Stimulated activated CD8-positive, alpha-beta memory T cell treated with anti-CD3 and anti-CD28 coated beads, Interleukin-4, amount 100 ng/mL, for 1 hour (primary cell): ENCODE measurements at places on chromosomes 5 and 9.

DNA sequence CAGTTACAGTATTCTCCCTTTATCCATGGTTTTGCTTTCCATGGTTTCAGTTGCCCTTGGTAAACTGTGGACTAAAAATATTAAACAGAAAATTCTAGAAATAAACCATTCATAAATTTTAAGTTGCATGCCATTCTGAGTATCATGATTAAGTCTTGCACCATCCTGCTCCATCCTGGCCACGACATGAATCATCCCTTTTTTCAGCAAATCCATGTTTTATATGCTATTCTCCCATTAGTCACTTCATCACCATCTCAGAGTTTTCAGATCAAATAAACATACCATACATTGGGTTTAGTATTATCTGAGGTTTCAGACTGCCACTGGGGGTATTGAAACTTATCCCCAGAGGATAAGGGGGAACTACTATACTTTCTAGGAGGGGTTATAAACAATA is 234.4 kb upstream of the ATP10B start:
- no peak for DNase-seq

GRCh38 chr5:160979385-160979784 is 127.4 kb upstream of the ATP10B start:
- DNase-seq = no peak

- DNase-seq = no peak
Measured at GRCh38 chr5:83192947-83193346, 115.6 kb downstream of the XRCC4 start.

GRCh38 chr9:108484468-108484867 is 371.3 kb downstream of the ACTL7B start:
- no peak for DNase-seq

GRCh38 chr9:40927260-40927631 is 201.2 kb downstream of the FOXD4L6 start:
- no peak for DNase-seq

DNA sequence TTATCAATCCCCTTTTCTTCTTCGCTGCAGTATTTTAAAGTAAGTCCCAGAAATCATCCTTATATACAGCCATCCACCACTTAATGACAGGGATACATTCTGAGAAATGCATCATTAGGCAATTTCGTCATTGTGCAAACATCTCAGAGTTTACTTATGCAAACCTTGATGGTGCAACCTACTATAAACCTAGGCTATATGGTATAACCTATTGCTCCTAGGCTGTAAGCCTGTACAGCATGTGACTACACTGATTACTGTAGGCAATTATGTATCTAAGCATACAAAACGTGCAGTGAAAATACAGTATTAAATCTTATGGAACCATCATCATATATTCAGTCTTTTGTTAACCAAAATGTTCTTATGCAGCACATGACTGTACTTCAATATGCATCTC is 36.8 kb downstream of the SAXO1 start:
- no peak for DNase-seq

DNA sequence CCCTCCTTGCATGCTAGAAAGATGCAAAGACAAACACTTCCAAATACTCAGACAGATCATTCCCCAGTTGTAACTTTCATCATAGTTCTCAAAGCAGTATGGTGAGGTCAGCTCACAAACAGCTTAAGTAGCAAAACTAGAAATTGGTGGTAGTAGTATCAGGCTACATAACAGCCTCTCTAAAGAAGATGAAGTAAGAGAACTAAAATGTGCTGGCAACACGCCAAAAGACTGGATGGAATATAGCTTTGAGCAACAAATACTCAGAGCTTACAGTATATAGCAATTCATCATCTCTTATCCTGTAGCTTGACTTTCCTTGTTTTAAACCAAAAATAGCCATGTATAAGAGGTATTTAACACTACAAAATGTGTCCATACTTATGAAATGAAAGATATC is 7.5 kb downstream of the PFDN1 start:
- DNase-seq = no peak

- no peak for DNase-seq
Measured at GRCh38 chr5:104186100-104186499, 623.5 kb upstream of the NUDT12 start.

DNA sequence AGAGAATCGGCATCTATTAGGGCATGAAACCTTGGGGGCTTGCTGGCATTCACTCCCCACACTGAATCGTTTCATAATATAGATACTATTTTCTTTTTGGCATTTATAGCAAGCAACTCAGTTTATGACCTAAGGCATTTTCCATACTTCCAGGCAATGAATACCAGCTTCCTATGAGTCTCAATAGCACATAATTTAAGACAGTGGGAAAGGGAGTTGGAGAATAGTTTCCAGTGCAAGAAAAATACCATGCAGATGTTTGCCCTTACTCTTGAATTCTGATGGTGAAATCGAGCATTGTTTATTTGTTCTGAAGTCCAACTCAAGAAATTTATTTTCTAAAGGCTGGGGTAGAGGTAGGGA is 175.8 kb upstream of the KLF9 start:
- no peak for DNase-seq

GRCh38 chr9:3682186-3682585 is 156.4 kb upstream of the RFX3 start:
- DNase-seq = no peak

DNA sequence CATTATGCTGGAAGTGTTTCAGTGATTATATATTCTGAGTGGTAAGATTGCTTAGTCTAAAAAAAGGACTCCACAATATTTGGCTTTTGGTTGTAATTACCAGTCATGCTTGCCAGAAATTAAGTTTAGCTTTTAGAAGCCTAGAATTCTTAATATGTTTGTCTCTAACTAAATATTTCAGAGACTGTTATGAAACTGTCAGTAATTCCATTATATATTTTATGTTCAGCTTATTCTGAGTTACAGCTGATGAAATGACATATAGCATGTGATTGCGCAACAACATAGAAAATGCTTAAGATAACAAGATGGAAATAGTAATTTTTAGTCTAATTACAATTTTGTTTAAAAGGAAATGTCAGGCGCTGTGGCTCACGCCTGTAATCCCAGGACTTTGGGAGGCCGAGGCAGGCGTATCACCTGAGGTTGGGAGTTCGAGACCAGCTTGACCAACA is 44.2 kb downstream of the KIAA1958 start:
- no peak for DNase-seq

DNA sequence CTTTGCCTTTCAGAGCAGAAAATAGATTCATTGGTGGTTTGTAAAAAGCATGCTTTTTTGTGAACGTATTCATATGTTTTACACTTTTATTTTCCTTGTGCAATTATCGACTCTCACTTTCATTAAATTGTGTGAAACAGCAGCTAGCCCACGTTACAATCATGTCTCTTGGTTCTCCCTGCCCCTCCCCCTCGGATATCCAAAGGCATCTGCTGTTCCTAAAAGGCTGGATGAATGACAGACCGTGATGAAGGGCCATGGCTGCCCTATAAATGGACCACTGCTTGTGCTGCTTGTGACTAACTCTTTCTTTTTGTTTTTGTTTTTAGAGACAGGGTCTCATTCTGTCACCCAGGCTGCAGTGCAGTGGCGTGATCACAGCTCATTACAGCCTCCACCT is 17.0 kb upstream of the SEMA4D start:
- no peak for DNase-seq

DNA sequence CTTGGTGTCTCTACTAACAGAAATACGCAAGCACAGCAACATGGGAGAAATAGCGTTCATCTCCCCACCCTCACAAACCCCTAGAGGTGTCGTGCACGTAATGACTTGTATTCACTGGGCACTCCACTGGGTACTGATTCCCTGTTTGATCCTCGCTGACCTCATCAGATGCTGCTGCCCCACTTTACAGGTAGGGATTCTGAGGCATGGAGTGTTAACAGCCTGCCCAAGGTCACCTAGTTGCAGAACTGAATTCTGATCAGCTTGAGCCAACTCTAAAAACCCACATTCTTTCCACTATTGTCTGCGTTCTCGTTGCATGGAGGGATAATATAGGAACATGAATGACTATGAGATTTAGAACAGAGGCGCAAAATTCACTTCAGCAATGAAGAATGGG is 96.3 kb downstream of the TRIO start:
- DNase-seq = no peak

GRCh38 chr5:180315762-180316212 is 23.9 kb upstream of the MAPK9 start:
- peak; percentile 60 for DNase-seq

DNA sequence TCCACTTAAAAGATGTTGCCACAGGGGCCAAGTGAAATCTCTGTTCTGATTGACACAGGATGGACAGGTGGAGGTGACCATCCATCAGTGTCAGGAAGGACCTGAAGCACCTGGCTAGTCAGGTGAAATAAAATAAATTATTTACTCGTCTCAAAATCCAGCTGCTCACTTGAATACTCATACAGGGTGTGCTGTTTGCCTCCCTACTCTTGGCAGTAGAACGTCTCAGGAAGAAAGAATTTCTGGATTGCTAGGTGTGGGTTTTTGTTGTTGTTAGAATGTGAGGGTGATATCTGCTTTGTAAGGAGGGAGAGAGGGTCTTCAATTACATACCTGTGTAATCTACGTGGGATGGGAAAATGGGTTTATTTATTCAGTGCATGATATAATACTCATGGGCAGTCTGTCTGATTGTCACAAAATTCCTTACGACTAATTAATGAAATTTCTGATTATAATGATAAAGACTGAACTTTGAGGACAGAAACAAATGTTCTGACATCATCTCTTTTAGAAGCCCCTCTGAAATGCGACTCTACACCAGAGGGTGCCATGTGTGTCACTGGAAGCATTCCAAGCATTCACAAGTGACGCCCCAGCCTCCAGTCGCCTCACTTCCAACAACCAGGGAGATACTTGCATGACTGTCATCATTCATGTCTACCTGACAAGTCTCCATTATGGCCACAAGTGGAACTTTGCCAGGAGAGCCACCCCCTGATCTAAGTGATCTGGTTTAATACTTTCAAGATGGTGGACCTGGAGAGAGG is 218.4 kb downstream of the GAPVD1 start:
- no peak for DNase-seq

DNA sequence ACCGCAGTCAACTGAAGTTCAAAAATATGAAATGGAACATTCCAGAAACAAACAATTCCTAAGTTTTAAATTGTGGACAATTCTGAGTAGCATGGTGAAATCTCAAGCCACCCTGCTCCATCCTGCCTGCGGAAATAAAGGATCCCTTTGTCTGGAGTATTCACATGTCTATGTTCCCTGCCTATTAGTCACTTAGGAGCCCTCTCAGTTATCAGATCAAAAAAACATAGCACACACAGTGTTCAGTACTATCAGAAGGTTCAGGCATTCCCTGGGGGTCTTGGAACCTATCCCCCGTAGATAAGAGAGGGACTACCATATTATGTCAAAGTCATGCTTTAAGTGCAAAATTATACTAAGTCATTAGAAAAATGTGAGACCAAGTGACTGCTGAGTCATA is 300.8 kb downstream of the SEMA5A start:
- DNase-seq = no peak

GRCh38 chr5:172002310-172002709 is 4.1 kb downstream of the FBXW11 start:
- DNase-seq = no peak

DNA sequence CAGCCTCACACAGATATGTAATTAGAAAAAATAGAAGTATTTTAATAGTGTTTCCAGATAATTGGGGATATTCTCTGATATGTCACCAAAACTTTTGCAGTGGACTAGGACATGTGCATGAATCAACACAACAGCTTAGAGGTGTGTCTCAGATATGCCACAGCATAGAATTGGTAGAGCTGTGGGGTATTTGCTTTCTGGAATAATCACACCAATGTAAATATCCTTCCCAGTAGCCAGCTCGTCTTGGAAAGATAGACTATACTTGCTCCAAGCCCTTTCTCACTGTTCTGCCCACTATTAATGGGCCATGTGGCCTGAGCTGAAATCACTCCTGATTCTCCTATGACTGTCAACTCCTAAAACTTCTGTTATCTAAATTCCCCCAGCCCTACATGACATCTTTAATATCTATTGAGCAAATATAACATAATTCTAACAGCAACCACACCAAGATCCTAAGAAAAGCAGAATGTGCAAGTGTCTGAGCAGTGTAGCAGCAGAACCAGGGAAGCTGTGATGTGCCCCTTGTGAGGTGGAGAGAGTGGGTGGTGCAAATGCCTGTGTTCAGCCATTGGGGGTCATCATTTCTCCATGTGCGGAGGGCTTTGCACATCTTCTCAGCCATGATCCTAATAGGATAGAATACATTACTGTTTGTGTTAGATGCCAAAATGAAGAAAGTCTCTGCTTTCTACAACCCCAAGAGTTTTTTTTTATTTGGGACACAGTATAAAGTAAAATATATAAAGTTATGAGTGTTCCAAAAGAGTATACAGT is 65.0 kb downstream of the MELK start:
- no peak for DNase-seq

- no peak for DNase-seq
Measured at GRCh38 chr5:84885485-84886258, 501.0 kb upstream of the EDIL3 start.

- DNase-seq = no peak
Measured at GRCh38 chr9:95004411-95005277, 278.1 kb downstream of the AOPEP start.

DNA sequence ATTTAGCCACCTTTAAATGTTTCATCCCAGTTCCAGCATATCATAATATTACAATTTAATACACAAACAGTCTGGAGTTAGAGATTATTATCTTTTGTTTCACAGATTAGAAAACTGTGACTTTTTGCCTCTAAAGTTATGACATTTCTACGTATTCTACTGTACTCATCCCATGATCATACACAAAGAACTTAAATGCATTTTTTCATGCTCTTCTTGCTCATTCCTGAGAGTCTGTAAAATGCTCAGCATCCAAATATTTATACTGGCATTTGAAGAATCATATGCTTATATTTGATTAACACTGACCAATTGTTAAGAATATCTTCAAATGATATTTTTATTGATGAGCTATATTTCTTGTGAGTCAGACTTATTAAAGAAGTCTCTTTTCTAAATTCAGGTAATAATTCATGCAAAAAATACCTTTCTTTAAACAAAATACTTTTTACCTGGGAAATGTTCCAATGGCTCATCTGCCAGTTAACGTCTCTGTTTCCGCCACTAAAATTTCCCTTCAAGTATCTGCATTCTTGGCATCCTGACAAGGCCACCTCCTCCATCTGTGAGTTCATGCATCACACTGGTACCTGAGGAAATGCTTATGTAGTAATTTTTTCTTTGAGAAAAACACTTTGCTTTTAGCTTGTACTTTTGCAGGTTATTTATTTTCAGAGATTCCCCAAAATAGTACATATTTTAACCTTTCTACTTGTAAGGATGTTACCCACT is 139.6 kb upstream of the RASA1 start:
- no peak for DNase-seq

DNA sequence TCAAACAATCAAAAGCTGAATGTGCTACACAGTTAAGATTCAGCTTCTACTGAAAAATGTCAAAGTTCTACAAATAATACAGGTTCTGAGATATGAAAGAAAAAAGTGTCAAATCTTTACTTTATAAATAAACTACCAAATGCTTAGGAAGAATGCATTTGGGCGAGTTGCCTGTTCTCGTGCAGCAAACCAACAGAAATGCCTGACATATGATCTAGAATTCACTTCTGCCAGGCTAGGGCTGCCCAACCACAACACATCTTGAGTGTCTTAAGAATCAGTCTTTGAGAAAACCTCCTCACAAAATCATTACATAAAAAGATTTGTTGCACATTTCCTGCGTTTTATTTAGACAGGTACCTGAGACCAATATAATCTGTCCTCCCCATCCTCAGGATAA is 42.2 kb downstream of the ANKH start:
- no peak for DNase-seq

GRCh38 chr9:4927701-4928100 is 57.4 kb upstream of the JAK2 start:
- DNase-seq = no peak
